ENCODE measurements at places on chromosomes 1 and 21.

DNA sequence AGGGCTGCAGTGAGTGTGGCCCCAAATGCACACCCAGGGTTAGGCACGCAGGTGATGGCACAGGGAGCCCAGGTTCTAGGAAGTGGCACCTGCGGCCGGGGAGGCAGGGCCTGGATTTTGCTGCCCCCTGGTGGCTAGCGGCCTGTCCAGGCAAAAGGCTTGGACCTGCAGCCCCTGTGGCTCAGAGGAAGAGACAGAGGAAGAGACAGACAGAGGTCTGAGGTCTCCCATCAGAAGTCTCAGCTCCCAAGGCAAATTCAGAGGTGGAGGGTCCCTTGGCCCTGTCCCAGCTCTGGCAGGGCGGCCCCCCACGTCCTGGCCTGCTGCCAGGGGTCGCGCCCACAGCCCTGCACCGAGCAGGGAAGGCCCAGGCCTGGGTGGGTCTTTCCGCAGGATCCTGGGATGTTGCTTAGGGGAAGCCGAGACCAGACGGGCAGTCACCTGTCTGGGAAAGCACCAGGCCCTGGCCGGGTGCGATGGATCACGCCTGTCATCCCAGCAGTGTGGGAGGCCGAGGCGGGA, 8.0 kb upstream of the TNFRSF14 start:
- peak; percentile 87 for DNase-seq

DNA sequence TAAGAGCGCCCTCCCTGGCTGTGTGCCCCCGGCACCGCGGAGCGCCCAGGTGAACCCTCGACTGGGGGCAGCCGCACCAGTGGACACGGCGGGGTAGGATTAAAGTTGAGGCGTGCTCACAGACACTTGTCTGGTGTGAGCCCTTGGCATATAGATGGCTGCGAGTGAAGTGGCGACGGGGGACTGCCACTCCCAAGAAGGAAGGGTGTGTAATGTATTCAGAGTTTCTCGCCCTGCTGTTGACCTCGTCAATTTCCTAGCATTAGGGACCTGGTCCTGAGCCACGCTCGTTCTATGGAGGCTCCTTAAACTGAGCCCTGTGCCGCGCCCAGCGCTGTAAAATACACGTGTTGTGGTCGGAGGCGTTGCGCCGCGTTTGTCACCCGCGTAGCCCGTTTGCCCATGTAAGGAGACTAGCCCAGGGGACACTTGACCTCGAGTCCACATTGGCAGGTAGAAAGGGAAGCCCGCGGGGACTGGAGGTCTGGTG, 554 bp downstream of the EVA1C start:
- DNase-seq, result no peak

- DNase-seq, result no peak
These were observed 9.6 kb downstream of the CLEC20A start for GRCh38 chr1:178487070-178487615.

DNA sequence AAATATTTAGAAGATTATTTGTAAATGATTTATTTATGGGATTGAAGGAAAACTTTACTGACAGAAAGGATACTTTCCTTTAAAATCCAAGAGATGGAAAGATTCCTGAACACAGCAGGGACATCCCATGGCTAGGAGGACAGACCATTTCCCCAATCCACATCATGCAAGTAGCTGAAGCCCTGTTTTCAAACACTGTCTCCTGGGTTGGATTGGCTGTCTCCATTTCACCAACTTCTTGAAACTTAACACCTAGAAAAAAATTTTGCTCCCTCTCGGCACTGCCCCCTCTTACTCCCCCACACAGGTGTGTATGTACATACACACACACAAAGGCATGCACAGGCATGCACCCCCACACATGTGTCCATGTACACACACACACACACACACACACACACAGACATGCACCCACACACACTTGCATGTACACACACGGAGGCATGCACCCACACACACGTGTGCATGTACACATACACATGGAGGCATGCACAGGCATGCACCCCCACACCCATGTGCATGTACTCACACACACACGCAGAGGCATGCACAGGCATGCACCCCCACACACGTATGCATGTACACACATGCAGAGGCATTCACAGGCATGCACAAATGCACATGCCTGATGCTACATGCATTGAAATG, 320.0 kb downstream of the CHRM3 start:
- DNase-seq, result no peak

DNA sequence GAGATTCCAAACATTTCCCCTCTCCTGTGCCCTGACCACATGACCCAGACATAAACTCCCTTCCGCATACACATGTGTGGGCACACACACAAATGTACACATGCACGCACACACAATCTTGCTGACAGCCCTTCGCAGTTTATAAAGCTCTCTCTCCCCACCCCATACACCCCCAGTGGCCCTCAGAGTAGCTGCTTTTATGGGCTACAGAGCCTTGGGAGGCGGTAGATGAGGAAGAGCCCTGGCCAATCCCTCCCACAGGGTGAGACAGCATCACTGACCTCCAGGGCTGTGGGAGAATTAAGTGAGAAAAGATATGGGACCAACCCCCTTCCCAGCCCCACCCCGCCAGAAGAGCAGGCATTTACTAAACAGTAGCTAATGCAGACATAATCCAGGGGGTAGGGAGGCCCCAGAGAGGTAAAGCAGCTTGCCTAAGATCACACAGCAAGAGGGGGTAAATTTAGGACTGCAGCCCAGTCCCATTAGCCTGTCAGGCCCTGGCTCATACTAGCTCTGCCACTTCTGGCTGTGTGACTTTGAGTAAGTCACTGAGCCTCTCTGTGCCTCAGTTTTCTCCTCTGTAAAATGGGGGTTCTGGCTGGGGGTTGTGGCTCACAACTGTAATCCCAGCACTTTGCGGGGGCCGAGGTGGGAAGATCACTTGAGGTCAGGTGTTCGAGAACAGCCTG, 5.1 kb downstream of the SDC3 start:
- no peak for DNase-seq

DNA sequence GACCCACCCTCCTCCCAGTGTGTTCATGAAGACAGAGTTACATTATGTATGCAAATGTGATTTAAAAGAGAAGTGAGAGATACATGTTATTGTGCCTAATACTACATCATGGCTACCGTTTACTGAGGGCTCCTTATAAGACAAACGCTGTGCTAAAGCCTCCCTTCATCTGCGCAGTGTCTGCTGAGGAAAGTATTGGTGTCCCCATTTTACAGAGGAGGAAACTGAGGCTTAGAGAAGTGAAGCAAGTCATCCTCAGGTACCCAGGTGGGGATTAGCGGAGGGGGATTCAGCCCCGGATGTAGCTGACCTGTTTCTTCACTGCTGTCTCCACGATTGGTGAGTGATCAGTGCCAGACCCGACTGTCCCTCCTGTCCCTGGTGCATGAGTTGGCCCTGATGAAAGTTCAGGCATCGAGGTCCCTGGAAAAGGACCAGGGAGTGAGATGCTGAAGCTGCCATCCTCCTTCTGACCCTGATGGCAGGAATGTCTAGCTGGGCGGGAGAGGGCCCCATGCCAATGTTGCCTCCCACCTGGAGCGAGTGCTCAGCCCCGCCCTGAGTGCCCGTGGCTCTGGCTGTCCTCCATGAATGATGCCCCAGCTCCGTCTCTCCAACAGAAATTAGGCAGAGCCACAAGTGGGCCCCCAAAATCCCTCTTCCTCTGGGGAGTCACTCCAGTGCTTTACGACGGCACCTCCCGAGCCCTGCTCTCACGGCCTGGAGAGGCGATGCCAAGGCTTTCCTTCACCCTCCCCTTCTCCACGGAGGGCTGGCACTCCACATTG, 204.7 kb downstream of the KAZN start:
- DNase-seq, result no peak

DNA sequence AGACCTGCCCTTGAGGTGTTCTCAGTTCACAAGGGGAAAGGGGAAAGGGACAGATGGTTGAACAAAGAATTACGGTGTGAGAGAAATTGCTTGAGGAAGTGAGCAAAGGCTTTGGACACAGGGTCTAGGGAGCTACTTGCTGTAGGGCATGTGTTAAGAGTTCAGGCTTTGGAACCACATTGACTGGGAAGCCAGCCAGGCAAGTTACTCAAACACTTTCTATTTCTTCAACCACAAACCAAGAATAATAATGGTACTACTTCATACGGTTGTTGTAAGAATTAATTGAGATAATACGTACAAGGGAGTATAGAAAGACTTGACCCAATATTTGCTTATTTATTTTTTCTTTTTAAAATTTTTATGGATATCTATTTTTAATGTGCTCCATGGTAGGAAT, 26.6 kb downstream of the AK4 start:
- DNase-seq, result peak; percentile 6

DNA sequence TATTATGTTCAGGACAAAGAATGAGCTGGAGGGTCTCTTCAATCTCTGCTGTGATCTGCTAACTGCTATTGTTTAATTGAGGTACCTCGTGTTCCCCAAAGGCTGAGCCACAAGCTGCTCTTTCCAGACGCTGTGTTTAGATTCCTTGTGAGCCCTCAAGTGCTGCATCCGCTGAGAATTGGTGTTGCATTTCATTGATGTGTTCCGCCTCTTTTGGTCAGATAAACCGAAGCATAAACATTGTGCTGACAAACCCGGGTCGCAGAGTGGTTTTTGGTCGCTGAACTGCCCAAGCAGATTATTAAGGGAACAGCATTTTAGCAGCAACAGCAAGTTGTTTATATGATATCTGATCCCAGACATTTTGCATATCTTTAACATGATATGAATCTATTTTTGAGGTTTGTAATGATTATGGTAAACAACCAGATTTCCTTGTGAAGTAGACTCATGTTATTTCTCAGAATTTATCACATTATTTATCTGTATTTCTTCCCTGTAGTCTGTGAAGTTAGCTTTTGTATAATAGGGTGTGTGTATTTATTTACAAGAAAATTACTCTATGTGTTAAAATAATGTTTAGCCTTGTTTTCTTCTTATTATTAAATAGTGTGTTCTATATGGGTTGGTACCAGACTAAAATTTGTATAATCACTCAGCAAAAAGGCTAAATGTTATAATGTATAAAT, 217.2 kb upstream of the C1orf105 start:
- DNase-seq, result no peak

DNA sequence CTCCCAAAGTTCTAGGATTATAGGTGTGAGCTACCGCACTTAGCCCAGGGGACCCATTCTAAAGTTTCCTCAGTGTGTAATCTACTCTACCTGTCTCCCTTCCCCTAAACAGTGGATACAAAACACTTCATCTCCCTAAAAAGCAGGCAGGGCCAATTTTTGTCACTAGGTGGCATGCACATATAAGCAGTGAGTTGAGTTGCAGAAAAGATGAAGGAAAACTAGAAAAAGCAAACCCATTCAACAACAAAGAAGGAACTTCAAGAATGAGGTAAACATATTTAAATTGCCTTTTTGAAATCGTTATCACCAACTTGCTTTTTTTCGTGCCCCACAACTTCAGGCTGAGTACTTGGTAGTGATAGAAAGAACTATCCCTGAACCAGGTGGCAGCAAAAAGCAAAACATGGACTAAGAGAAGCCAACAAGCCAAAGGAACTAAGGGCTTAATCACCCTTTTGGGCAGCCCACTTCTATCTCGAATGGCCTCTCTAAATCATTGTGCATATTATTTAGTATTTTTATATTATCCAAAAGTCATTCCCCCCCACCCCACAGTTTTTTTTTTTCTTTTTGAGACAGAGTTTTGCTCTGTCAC, 19.7 kb upstream of the ALDH9A1 start:
- DNase-seq, result peak; percentile 3

DNA sequence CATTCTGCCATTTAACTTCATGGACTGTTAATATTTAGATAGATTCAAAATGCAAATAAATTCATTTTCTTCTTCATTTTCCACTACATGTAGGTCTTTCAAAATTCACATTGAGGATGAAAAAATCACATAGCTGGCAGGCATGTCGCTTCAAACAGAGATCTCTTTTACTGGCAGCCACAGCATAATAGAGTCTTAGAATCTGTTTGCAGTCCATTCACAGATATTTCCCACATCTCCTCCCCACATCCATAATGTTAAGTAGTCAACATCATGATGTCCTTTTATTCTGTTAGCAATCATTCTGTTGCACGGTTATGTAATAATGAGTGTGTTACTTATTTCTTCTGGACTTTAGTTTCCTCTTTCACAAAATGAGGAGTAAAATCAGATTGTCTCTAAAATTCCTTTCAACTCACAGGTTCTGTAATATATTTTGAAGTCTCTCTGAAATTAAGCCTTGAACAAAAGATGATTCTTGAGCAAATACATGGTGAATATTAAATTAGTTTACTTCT, 257.5 kb upstream of the SNX7 start:
- no peak for DNase-seq

DNA sequence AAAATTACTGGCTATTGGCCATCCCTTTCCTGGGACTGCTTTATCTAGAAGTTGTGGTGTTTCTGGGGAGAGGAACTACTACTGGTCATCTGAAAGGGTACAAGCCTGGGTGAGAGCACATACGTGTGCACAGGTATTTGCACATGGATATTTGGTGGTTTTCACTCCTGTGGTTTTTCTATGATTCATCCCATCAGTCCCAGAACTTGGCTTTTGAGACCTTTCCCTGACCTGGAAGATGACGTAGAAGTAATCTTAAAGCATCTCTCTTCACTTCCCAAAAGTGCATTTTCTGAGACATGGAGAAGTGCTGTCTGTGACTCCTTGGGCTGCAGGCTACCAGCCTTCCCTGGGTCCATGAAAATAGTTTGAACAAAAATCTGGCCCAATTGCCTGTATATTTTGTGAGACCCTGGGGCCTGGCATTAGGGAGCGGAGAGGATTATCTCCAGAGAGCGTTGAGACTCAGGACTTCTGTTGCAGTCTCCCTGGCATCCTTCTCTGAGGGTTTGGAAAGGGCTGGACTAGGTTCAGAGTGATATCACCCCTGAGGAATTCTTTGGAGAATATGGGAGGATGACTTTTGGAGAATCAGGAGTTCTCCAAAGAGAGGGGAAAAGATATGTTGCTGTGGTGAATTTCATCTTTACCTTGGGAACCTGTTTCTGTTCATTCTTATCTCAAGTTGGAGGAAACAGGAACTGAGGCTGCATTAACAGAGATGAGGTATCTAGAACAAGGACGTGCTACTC, 130.8 kb downstream of the NOS1AP start:
- DNase-seq, result no peak

GRCh38 chr1:31704271-31705079, 658 bp upstream of the COL16A1 start:
- no peak for DNase-seq

- peak; percentile 51 for DNase-seq
These were observed 106.4 kb downstream of the RGL1 start for GRCh38 chr1:183911285-183911684.

DNA sequence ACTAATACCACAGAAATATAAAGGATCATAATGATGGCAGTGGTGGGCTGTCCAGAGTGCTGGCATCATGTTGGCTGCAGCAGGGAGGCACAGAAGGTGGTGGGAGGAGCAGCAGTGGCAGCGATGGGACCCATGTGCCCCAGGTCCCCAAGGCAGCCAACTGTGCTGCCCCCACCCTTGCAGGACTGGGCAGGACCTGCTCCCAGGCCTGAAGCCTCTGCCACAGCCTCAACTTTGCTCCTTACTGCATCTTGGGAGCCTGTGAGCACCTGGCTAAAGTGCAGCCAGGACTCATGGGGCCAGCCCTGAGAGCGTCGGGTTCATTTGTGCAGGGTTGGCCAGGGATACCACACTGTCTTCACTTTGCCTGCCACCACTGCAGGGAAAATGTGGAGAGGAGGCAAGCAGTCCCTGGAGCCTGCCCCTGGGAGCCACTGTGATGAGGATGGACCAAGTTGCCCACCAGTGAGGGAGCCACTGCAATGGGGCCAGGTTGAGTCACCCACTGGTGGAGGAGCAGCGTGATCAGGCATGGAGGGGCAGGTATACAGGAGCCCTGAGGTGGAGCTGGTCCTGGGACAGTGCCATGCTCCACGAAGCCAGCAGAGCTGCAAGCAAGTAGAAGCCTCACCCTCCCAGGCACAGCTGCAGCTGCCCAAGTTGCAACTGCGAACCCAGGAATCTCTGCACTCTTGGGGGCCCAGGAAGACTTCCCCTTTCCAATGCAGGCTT, 25.3 kb upstream of the DENND1B start:
- no peak for DNase-seq

GRCh38 chr1:106022312-106022902, 1034.1 kb upstream of the PRMT6 start:
- DNase-seq, result no peak

Measured in CD4-positive, alpha-beta T cell treated with Interferon gamma for 1 hour (primary cell).